ENCODE measurements at places on chromosomes 16 and 17. TPM values are rescaled to one million over a fixed set of nuclear protein-coding genes. Genes with fewer than 3 reads are reported as not detected.

The NKIRAS2 gene
- 46.8 TPM for total RNA-seq

GRCh38 chr16:19135201-19135842 lies 21.6 kb downstream of the ITPRIPL2 start:
- no peak overlapping the region for H3K4me3 ChIP-seq
- DNase-seq: no peak
- H3K4me1 ChIP-seq: peaks cover 5% of the 10 kb centered on the region
- H3K27ac ChIP-seq: no peak overlapping the region
- no peaks in the 10 kb centered on the region for H3K36me3 ChIP-seq

DNA sequence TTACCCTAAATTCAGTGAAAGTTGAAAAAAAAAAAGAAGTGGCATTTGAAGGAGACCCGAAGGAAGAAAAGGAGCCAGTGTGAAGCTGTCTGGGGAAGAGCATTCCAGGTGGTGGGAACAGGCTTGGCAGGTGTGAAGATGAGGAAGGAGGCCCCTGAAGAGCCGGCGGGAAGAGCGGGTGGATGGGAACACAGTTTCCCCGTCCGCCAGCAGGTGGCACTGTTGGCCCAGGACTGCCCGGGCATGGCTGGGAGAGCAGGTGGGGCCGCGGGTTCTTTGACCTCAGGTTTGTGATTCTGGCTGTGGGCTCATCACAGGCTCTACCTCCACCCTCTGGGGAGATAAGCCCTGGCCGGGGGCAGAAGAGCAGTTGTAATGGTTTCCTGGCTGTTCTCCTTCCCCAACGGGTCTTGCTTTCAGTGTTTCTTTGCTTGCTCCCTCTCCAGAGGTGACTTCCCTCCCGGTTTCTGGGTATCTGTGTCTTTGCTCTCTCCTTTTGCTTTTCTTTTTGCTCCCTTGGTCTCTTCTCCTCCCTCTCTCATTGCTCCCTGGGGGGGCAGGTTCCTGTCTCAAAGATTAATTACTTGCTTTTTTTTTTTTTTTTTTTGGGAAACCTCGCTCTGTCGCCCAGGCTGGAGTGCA lies 32.3 kb downstream of the RAP1GAP2 start:
- no peaks in the 10 kb centered on the region for H3K36me3 ChIP-seq
- H3K4me1 ChIP-seq: no peaks in the 10 kb centered on the region
- H3K27ac ChIP-seq: no peak overlapping the region
- peak; percentile 83 for DNase-seq

- no peaks in the 10 kb centered on the region for H3K36me3 ChIP-seq
- peaks cover 7% of the 10 kb centered on the region for H3K4me1 ChIP-seq
Observed at GRCh38 chr16:30924076-30924912, 922 bp downstream of the FBXL19 start.

The CPNE7 gene
- not detected for total RNA-seq

DNA sequence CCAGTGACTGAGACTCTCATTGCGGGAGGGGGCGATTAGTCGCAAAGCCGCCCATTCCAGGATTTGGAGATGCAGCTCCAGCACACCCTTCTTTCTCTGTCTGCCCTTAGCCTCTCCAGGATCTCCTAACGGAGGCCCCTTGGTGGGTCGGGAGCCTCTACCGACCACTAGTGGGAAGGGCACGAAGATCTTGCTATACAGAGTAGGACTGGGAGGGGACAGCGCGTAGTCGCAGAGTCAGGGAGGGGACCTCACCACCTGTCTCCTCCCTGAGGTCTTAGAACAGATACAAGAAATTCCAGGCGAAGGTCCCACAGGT lies 588 bp upstream of the SMTNL2 start:
- peak overlapping the region; percentile 99 for H3K27ac ChIP-seq
- H3K27me3 ChIP-seq: no peaks in the 10 kb centered on the region
- H3K4me3 ChIP-seq: peak overlapping the region; percentile 81

GRCh38 chr16:22618842-22619241 lies 108.2 kb downstream of the NPIPB5 start:
- H3K36me3 ChIP-seq: no peaks in the 10 kb centered on the region
- no peak for DNase-seq
- H3K4me3 ChIP-seq: no peak overlapping the region
- peaks cover 5% of the 10 kb centered on the region for H3K27me3 ChIP-seq
- no peaks in the 10 kb centered on the region for H3K4me1 ChIP-seq
- no peak overlapping the region for H3K27ac ChIP-seq

DNA sequence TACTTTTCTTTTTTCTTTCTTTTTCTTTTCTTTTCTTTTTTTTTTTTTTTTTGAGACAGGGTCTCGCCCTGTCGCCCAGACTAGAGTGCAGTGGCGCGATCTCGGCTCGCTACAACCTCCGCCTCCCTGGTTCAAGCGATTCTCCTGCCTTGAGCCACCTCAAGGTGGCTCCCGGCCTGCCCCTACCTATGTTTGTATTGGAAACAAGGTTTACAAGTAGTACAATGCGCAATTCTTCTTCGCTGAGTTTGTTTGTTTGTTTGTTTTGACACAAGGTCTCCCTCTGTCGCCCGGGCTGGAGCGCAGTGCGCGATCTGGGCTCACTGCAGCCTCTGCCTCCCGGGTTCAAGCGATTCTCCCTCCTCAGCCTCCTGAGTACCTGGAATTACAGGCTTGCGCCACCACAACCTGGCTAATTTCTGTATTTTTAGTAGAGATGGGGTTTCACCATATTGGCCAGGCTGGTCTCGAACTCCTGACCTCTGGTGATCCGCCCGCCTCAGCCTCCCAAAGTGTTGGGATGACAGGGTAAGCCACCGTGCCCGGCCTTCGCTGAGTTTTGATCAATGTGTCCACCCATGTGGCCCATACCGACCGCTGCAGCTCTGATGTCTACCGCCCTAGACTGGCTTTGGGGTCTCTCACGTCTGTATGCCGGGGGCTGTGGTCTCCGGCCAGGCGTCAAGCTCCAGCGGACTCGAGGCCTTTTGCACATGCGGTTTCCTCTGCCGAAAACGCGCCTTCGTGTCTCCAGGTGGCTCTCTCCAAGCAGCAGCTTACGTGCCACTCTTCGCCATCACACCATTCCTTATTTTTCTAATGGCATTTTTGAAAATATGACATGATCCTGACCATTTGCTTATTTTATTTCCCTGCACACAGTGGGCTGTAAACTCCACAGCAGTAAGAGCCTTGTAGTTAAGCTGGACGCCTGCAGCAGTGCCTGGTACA lies 1.1 kb upstream of the YBX2 start:
- H3K4me3 ChIP-seq: peak overlapping the region; percentile 58
- peaks cover 35% of the 10 kb centered on the region for H3K4me1 ChIP-seq
- H3K27me3 ChIP-seq: no peaks in the 10 kb centered on the region
- no peaks in the 10 kb centered on the region for H3K36me3 ChIP-seq
- peak overlapping the region; percentile 91 for H3K27ac ChIP-seq

The PRR29 gene
- 0.25 TPM for total RNA-seq

- no peak overlapping the region for H3K4me3 ChIP-seq
- H3K36me3 ChIP-seq: no peaks in the 10 kb centered on the region
- H3K27ac ChIP-seq: no peak overlapping the region
Observed at GRCh38 chr16:86443508-86444147, 66.7 kb upstream of the FOXF1 start.

- H3K36me3 ChIP-seq: no peaks in the 10 kb centered on the region
- no peak for DNase-seq
- no peaks in the 10 kb centered on the region for H3K27me3 ChIP-seq
- peak overlapping the region; percentile 20 for H3K4me3 ChIP-seq
Observed at GRCh38 chr16:82888591-82889001, 261.8 kb downstream of the CDH13 start.

GRCh38 chr16:53787423-53787822 lies 83.5 kb downstream of the FTO start:
- H3K27ac ChIP-seq: no peak overlapping the region
- no peaks in the 10 kb centered on the region for H3K36me3 ChIP-seq
- no peak for DNase-seq
- peaks cover 4% of the 10 kb centered on the region for H3K4me1 ChIP-seq
- no peaks in the 10 kb centered on the region for H3K27me3 ChIP-seq
- no peak overlapping the region for H3K4me3 ChIP-seq

GRCh38 chr17:44191941-44192496 lies 5.2 kb downstream of the TMUB2 start:
- peaks cover 5% of the 10 kb centered on the region for H3K36me3 ChIP-seq
- no peak overlapping the region for H3K27ac ChIP-seq
- peak; percentile 19 for DNase-seq
- no peak overlapping the region for H3K4me3 ChIP-seq
- no peaks in the 10 kb centered on the region for H3K27me3 ChIP-seq
- peaks cover 9% of the 10 kb centered on the region for H3K4me1 ChIP-seq

GRCh38 chr17:56630202-56630601 lies 36.7 kb downstream of the NOG start:
- H3K27ac ChIP-seq: no peak overlapping the region
- DNase-seq: no peak
- H3K4me3 ChIP-seq: no peak overlapping the region
- H3K36me3 ChIP-seq: no peaks in the 10 kb centered on the region
- peaks cover 2% of the 10 kb centered on the region for H3K27me3 ChIP-seq

- no peaks in the 10 kb centered on the region for H3K27me3 ChIP-seq
- no peaks in the 10 kb centered on the region for H3K36me3 ChIP-seq
- no peaks in the 10 kb centered on the region for H3K4me1 ChIP-seq
- H3K27ac ChIP-seq: no peak overlapping the region
Observed at GRCh38 chr16:66473051-66473571, 46.0 kb downstream of the BEAN1 start.

GRCh38 chr17:28950017-28950751 lies 1.1 kb downstream of the PHF12 start:
- peaks cover 41% of the 10 kb centered on the region for H3K4me1 ChIP-seq
- peak; percentile 52 for DNase-seq
- no peaks in the 10 kb centered on the region for H3K36me3 ChIP-seq
- H3K27ac ChIP-seq: peak overlapping the region; percentile 98
- H3K27me3 ChIP-seq: no peaks in the 10 kb centered on the region

The AHSP gene
- 3.5 TPM for total RNA-seq

DNA sequence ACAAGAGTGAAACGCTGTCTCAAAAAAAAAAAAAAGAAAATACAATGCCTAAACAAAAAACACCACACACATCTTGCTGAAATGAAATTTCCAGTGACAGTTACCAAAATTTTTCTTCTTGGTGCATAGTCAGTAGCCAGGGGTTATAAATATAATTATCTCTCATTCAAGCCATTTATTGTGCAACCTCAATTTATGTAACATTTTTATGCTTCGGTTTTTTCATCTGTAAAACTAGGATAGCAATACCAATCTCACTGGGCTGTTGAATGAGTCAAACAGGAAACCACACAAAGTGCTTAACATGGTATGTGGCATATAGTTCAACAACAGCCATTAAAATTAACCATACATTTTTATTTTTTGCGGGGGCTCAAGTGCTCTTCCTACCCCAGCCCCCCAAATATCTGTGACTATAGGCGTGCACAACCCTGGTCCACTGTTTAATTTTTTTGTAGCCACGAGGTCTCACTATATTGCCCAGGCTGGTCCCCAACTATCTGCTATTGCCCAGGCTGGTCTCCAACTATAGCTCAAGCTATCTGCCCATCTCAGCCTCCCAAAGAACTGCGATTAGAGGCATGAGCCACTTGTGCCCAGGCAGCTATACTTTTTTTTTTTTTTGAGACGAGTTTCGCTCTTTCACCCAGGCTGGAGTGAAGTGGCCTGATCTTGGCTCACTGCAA lies 2.6 kb downstream of the COG4 start:
- H3K36me3 ChIP-seq: peaks cover 3% of the 10 kb centered on the region
- H3K27ac ChIP-seq: no peak overlapping the region
- peaks cover 15% of the 10 kb centered on the region for H3K4me1 ChIP-seq
- H3K27me3 ChIP-seq: no peaks in the 10 kb centered on the region

DNA sequence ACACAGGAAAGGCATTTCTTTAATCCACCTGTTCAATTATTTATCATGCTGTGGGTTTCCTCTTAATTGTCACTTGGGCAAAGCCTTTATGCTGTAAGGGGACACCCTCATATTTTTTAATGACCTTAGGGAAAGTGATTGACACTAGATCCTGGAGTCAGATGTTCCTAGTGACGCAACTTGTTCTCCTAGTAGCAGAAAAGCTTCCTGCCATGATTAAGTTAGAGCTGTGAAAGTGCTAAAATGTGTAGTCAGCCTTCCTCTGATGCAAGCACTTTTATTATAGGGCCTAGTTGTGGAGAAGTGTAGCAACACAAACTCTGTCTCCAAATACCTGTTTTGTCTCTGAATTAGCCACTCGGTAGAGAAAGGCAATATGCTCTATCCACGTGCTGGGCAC lies 12.3 kb downstream of the TMEM100 start:
- peaks cover 40% of the 10 kb centered on the region for H3K4me1 ChIP-seq
- no peak for DNase-seq
- no peaks in the 10 kb centered on the region for H3K27me3 ChIP-seq
- H3K27ac ChIP-seq: peak overlapping the region; percentile 90
- H3K4me3 ChIP-seq: no peak overlapping the region

The GEMIN4 gene
- 21.9 TPM for total RNA-seq

DNA sequence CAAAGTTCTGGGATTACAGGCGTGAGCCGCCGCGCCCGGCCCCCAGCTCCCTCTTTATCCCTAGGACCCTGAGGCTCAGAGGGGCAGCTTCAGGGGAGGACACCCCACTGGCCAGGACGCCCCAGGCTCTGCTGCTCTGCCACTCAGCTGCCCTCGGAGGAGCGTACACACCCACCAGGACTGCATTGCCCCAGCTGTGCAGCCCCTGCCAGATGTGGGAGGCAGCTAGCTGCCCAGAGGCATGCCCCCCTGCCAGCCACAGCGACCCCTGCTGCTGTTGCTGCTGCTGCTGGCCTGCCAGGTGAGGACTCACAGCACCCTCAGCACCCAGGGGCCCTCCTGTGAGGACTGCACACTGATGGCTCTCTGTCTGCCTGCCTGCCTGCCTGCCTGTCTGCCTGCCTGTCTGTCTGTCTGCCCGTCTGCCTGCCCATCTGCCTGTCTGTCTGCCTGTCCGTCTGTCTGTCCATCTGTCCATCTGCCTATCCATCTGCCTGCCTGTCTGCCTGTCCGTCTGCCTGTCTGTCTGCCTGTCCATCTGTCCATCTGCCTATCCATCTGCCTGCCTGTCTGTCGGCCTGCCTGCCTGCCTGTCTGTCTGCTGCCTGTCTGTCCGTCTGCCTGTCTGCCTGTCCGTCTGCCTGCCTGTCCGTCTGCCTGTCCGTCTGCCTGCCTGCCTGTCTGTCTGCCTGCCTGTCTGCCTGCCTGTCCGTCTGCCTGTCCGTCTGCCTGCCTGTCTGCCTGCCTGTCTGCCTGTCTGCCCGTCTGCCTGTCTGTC lies 5.0 kb downstream of the GCGR start:
- no peak overlapping the region for H3K4me3 ChIP-seq
- no peak overlapping the region for H3K27ac ChIP-seq
- H3K4me1 ChIP-seq: no peaks in the 10 kb centered on the region
- no peak for DNase-seq
- no peaks in the 10 kb centered on the region for H3K36me3 ChIP-seq
- peaks cover 21% of the 10 kb centered on the region for H3K27me3 ChIP-seq

Measured in psoas muscle (tissue), 8 donors.